ENCODE measurements at places on chromosomes 2 and 18. TPM values are rescaled to one million over a fixed set of nuclear protein-coding genes. Genes with fewer than 3 reads are reported as not detected.

Gene SH3RF3
- 3.9 TPM for polyA plus RNA-seq

- no peak for DNase-seq
Observed at GRCh38 chr2:222862106-222862908, 1.5 kb downstream of the ACSL3 start.

Gene PSTPIP2
- polyA plus RNA-seq = 4.9 TPM

Gene ACTG2
- not detected for polyA plus RNA-seq

- DNase-seq = no peak
Observed at GRCh38 chr2:172296267-172297046, 130.9 kb upstream of the ITGA6 start.

DNA sequence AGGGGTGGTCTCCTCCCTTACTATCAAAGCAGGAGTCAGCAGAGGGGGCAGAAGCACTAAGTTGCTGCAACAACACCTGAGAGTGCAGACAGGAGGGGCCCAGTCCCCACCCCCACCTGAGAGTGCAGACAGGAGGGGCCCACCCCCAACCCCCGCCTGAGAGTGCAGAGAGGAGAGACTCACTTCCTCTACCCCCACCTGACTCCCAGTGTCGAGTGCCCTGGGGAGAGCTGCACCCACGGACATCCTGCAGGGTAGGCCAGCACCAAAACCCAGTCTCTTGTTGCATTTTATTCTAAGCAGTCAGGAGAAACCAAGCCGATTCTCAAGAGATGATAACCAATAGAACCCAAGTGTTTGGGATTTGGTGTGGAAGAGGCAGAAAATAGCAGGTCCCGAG lies 78.4 kb downstream of the NAPG start:
- DNase-seq = no peak

Gene SERPINB3
- not detected for polyA plus RNA-seq

GRCh38 chr2:100806550-100806949 lies 13.4 kb upstream of the NPAS2 start:
- DNase-seq = no peak

DNA sequence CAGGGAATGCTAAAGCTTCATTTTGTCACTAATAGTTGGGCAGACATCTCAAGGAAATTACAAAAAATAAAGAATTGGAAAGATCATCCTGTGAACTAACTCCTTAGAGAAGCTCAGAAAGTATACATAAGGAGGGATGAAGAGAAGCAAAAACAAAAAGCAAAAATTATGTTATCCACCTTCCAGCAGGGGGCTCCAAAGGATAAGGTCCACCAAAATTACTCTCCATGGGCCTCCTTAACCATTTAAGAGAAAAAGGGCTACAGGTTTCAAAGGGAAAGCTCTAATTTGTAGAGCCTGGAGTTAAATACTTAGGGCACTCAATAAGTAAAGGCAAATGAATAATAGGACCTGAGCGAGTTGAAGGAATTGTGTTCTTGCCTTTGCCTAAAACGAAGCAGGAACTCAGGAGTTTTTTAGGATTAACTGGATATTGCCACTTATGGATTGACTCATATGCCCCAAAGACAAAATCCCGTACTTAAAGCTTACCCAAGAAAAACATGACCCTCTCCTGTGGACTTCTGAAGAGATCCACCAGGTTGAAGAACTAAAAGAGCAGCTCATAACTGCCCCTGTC lies 1167.9 kb downstream of the DSC3 start:
- DNase-seq = peak; percentile 30

Gene EHD3
- 6.9 TPM for polyA plus RNA-seq

- DNase-seq = peak; percentile 33
Observed at GRCh38 chr18:67282796-67283195, 233.7 kb downstream of the DSEL start.

Gene ZEB2
- polyA plus RNA-seq = 17.9 TPM

GRCh38 chr2:41647468-41648050 lies 400.3 kb upstream of the PKDCC start:
- no peak for DNase-seq

Gene MOGAT1
- polyA plus RNA-seq = not detected

DNA sequence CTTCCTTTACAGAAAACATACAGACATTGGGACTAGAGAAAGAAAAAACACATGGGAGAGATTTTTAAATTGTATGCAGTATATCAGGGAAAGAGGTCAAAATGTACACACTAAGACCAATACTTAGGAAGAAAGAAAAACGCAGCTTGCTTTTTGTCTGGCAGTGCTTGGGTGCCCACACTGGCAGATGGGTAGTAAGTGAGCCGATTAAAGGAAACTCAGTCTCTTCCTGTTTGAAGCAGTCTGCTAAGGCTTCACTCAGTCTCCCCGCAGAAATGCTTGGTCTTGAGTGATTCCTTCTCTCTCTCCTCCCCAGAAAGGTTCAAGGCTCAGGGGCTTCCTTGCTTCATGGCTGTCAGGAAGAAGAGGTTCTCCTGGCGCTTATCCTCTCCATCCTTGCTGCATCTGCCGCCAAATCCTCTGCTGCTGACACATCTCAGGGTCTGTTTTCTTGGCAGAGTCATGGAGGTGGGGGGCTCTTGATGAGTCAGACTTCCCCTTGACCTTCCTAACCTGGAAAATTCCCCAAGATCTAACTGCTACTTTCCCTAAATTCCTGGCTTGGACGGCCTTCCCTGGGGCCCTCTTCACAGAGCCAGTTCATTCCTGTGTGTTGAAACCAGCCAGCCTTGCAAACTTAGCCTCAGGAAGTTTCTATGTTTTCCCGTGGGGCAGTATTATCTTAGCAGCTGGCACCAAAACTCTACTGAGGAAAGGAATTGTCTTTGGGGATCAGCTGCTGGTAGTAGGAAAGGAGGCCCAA lies 10.5 kb upstream of the TMSB10 start:
- DNase-seq = peak; percentile 36

DNA sequence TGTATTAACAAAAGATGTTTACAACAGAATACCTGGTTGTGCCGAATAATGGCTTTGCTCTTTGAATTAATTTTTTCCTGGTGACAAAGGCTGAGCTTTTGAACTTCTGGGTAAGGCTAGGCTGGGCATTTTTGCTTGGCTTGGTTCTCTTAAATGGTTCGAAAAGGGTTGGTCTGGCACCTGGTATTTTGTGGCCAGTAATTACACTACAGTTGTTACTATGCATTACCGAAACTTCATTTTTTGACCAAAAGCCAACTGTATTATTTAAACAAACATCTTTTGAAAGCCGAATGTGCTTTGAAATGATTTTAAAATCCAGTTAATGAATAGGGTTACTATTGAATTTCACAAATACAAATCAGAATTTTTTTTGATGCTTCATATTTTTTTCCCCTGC lies 19.4 kb upstream of the NFE2L2 start:
- DNase-seq = no peak

DNA sequence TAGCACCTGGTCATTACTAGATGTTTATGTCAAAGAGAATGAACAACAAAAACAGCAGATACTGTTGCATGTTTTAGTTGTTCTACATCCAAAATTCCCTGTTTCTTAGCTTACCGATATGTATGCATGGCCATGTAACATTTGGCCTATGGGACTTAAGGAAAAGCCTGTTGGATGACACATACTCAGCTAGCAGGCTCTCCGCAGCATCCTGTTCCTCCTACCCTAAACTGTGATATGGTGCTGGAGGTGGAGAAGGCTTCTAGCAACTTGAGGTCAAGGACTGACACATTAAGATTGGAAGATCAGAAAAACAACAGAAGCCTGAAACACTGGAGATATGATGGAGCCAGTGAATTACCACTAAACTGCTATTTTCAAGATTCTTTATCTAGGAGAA lies 537.8 kb downstream of the LRRTM4 start:
- DNase-seq = peak; percentile 60

Gene GALNT14
- 0.04 TPM for polyA plus RNA-seq

Gene SLC38A11
- polyA plus RNA-seq = not detected
